Activated CD8-positive, alpha-beta memory T cell treated with anti-CD3 and anti-CD28 coated beads, Interleukin-2, amount 50 U/mL, for 48 hours (primary cell): ENCODE measurements at places on chromosomes 2 and 18.

DNA sequence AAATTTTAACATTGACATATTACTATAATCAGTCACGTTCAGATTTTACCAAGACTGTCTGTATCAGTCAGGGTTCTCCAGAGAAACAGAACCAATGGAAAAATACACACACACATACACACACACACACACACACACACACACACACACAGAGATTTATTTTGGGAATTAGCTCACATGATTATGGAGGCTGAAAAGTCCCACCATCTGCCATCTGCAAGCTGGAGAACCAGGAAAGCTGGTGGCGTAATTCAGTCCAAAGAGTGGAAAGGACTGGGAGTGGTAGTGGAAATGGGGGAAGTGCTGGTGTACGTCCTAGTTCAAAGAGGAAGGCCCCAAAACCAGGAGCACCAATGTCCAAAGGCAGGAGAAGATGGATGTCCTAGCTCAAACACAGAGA is 166.4 kb downstream of the AKAIN1 start:
- no peak for DNase-seq

DNA sequence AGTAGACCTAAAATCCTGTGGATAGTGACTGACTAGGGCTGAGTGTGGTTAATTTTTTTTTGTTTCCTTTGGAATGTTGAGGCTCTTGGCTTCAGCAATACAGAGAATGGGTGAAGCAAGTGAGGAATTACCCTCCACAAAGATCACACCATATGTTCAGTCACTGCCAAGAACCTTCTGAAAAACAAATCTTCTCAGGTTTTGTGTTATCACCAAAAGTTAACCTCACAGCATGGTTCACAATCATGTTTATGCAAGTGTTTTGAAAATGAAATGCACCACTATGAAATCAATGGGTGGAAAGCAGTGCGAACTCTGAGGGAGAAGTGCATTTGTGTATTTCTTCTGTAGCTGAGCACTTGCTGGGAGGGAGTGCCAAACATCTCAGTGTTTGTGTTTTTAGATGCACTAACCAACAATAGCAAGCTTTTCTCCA is 44.4 kb downstream of the SPATS2L start:
- no peak for DNase-seq

GRCh38 chr2:229921101-229921891 is 513 bp downstream of the TRIP12 start:
- DNase-seq, result peak; percentile 79

DNA sequence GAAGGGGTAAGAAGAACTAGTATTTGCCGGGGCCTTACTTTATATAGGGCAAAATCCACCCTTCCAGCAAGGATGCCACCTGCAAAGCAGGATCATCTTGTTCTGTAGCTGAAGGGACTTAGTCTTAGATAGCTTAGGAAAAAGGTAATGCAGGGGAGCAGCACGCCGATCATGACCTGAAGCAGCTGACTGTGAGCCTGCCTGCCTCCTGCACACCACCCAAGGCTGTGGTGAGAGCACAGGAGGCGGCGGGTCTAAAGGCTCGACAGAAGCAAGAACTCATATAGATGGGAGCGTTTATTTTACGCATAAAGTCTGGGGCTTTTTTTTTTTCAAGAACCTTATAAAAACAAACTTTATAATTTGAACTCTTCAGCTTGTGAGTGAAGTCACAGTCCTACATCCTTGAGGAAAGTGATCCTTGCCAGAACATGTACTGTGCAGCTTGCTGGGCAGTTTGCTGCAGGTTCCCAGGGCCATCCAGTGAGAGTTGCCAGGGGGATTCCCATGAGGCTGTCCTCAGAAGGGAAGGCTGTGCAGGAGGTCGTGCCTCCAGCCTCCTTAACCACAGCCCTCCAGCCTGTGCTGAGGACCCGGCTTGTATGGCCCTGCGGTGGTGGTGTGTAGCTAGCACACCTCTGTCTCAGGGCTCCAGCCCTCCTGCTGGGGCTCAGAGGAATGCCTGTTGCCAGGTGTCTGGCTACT is 92.1 kb downstream of the RNF144A start:
- no peak for DNase-seq

- no peak for DNase-seq
Observed at GRCh38 chr2:120543899-120544298, 191.8 kb upstream of the GLI2 start.

DNA sequence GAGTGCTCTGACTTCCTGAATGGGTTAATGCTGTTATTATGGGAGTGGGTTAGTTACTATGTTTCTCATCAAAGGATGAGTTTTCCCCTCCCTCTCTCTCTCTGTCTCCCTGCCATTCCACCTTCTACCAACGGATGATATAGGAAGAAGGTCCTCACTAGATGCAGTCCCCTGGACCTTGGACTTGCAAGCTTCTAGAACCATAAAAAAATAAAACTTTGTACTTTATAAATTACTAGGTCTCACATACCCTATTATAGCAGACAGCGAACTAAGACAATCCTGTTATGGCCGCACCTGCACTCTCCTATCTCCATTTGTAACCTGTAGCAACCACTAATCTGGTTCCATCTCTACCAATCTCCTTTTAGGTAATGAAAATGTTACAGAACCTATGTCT is 564.9 kb downstream of the CNTNAP5 start:
- no peak for DNase-seq

DNA sequence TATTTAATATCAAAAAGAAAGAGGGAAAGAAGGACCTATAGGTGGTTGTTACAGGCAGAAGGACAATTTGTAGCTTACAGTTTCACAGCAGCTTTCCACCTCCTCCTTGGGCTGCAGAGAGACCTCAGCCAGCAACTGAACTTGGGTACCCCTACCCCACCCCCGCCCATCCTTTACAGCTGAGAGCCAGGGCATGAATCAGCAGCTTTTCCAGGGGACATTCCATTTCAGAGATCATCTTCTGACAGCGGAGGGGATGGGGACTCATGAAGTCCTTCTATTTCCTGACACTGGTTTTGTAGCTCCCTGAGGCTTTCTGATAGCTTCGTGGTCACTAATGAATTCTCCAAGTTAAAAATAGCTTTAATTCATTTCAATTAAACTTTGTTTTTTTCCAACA is 96.4 kb downstream of the ITGB1BP1 start:
- DNase-seq, result no peak

DNA sequence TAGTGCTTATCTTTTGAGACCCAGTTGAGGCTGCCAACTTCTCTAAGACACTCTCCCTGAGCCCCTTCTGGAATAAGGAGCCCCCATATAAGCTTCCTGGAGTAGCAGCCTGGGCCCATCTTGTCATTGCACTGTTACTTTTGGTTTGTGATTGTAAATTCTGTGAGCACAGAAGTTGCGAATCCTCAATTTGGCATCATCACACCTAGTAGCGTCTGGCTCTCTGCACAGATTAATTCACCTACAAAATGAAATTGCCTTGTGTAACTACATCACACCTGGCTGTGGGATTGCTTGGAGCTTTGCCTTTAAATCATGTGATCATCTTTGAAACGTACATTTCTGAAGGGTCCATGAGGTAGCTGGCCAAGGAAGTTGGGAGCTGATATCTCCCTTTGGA is 193.2 kb upstream of the BCL2L11 start:
- DNase-seq, result no peak

- no peak for DNase-seq
Observed at GRCh38 chr18:45069546-45069945, 388.9 kb downstream of the SETBP1 start.

GRCh38 chr2:230864605-230865306 is at the start of gene ITM2C:
Gene ITM2C (plus strand): TSS chr2:230864942. CDS start chr2:230865026, 84 bp downstream.
- DNase-seq, result peak; percentile 84

DNA sequence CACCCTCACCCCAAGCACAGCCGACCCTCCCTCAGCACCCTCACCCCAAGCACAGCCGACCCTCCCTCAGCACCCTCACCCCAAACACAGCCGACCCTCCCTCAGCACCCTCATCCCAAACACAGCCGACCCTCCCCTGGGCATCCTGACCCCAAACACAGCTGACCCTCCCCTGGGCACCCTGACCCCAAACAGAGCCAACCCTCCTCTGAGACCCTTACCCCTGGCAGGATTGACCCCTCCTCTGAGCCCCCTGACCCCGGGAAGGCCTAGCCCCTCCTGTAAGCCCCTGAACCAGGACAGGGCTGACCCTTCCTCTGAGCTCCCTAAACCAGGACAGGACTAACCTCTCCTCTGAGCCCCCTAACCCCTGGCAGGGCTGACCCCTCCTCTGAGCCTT is 84.4 kb upstream of the RAB6C start:
- no peak for DNase-seq

DNA sequence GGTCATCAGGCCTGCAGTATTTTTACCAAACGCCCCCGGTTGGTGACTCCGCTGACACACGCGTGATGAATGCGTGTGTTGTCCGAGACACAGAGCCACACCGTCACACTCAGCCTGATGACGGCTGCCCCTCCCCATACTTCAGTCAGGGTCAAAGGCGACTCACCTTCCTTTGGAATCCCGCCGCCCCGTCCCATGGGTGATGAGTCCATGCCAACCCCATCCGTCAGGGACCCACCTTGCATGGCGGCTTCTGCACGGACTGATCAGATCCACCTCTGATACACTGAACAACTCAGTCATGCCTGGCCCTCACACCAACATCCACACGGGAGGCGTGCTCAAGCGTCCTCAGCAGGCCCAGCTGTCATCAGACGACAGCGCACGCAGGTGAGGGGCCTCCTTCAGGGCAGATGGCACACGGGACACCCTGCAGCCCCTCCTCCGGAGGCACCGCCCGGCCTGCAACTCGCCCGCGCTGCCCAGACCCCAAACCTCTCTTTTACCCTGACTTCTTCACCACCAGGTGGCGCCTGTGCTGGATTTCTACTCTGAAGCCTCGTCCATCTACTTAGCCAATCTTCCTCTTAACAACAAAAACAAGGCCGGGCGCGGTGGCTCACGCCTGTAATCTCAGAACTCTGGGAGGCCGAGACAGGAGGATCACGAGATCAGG is 89.2 kb downstream of the ZNF516 start:
- DNase-seq, result peak; percentile 42

DNA sequence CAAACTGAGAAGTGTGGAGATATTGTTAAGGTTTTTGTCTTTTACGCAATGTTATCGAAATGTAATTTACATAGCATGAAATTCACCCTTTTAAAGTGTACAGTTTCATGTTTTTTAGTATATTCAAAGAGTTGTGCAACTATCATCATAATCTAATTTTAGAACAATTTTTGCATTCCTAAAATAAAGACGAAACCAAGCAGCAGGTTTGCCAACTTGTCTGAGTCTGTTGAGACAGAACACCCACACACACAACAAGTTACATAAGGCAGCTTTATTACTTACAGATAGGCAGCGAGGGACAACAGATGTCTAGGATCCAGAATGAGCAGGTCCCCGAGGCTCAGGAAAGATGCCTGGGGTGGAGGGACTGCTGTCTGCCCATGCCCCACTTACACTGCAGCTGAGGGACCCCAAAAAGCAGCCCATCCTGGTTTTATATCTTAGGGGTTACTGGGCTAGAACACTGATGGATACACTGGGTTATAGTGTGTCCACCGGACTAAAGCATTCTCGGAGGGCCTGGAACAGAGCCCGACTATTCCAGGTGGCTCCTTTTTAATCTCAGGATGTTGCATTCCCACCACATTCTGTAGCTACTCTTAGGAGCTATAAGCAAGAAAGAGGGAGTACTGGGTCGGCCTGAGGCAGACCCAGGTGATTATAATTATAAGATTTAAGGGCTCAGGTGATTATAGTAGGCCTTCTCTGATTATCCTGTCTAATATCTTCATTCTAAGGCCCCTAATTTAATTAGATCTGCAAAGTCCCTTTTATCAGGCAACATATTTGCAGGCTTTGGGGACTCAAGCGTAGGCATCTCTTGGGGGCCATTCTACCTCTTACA is 150.2 kb upstream of the DOK6 start:
- no peak for DNase-seq

GRCh38 chr2:9802576-9802993 is 40.7 kb upstream of the TAF1B start:
- DNase-seq, result no peak

DNA sequence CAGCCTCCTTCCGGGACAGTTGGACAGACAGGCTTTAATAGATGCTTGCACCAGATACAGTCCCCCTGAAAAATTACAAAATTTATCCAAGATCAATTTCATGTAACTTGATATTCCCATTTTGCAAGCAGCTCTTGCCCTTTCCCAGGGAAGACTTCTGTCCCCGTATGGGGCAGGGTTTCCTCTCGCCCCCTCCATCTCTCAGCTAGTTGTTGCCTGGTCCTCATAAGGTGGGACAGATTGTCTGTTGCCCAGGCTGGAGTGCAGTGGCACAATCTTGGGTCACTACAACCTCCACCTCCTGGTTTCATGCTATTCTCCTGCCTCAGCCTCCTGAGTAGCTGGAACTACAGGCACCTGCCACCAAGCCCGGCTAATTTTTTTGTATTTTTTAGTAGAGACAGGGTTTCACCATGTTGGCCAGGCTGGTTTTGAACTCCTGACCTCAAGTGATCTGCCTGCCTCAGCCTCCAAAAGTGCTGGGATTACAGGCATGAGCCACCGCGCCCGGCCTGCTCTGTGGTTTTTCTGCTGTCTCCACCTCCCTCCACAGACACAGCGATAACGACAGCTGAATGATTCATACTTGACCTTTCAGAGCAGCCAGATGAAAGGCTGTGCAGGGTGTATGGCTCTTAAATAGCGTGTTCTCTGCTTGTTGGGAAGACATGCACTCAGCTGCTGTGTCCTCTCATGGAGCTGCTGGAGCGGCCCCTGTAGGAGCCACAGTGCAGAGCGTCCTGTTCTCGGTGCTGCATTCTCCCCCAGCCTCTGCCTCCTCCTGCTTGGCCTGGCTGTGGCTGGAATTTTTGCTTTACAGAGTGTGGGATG is 61.4 kb downstream of the TTC39C start:
- DNase-seq, result peak; percentile 85

GRCh38 chr2:18934886-18935285 is 345.5 kb upstream of the NT5C1B start:
- no peak for DNase-seq

DNA sequence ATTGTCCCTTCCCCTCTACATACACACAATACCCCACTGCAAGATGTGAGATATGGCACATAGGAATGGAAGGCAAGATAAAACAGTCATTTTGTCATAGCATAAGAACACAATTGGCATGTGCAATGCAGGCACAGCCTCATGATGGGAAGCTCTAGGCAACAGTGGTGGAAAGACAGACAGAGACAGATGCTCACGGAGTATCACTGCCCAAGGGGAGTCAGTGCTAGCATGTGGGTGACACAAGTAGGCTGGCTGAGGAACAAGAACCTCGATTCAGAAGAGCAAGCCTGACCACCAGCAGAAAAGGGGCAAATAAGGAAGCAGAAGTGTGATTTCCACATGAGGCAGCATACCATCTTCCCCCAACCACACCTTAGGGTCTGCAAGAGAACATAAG is 323.6 kb downstream of the PAX3 start:
- no peak for DNase-seq

- DNase-seq, result peak; percentile 66
Observed at GRCh38 chr2:171522052-171522787, at the start of gene CYBRD1. Gene CYBRD1 (plus strand): TSS chr2:171522474. CDS start chr2:171522546, 72 bp downstream.

GRCh38 chr2:70090706-70091334 is 3.5 kb downstream of the PCBP1 start:
- peak; percentile 46 for DNase-seq
